ENCODE measurements at places on chromosomes 1 and 21.

DNA sequence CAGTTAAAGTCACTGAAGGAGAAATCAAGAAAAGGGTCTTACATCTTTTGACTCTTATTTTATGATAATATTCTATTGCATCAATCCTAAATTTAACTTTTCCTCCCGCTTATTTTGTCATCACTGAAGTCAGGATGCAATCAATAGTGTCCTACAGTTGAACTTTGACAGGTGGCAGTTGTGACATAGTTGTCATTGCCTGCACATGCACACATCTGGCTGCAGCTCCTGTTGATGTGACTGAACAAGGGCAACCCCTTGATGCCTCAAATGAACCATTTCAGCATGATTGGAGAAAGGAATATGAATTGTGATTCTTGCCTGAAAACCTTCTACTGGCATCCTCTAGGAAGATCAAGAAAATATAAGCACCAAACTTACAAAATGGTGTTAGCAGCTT, 157.7 kb downstream of the NTNG1 start:
- no peak for DNase-seq

DNA sequence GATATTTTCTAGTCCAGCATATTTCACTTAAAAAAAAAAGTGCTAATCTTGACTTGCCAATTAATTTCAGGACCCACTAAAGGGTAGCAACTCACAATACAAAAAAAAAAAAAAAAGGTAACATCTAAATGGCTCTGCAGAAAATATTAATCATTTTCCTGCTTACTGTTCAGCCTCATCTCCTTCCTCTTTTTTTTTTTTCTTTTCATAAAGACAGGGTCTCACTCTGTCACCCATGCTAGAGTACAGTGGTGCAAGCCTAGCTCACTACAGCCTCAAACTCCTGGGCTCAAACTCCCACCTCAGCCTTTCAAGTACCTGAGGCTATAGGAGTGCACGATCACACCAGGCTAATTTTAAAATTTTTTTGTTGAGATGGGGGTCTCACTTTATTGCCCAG, 30.4 kb downstream of the TTC13 start:
- no peak for DNase-seq

- no peak for DNase-seq
Observed at GRCh38 chr1:68221001-68221979, 11.0 kb downstream of the WLS start.

GRCh38 chr1:36236302-36236701, 12.1 kb downstream of the THRAP3 start:
- DNase-seq = no peak

DNA sequence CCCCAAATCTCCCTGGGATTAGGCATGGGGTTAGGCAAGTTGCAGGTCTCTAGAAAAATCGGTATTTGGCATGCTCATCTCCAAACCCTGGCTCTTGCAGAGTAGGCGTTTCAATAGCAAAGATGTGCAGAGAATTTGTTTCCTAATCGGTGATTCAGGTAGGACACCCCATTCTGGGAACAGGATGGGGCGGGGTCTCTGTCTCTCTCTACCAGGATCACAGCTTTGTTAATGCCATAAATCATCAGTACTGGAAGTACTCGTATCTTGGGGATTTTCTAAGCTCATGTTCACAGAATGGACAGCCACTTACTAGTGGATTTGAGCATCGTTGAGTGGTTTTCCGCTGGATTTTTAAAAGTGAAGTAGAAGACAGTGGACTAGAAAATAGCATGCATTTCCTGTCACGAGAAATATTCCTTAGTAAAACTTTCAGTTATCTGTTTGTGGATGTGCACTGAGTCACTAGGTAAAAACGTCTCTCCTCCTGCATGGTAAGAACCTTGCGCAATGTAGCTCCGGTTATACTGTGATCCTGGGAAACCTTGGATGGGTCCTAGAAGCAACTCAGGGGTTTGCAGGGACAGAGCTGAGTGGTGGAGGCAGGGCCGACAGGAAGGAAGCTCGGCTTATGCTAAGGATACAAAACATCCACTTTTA, 5.1 kb downstream of the TMEM51 start:
- DNase-seq = no peak

- DNase-seq = no peak
Observed at GRCh38 chr1:2215329-2215728, 12.8 kb upstream of the SKI start.

GRCh38 chr1:241776911-241777310, 71.1 kb upstream of the EXO1 start:
- no peak for DNase-seq

DNA sequence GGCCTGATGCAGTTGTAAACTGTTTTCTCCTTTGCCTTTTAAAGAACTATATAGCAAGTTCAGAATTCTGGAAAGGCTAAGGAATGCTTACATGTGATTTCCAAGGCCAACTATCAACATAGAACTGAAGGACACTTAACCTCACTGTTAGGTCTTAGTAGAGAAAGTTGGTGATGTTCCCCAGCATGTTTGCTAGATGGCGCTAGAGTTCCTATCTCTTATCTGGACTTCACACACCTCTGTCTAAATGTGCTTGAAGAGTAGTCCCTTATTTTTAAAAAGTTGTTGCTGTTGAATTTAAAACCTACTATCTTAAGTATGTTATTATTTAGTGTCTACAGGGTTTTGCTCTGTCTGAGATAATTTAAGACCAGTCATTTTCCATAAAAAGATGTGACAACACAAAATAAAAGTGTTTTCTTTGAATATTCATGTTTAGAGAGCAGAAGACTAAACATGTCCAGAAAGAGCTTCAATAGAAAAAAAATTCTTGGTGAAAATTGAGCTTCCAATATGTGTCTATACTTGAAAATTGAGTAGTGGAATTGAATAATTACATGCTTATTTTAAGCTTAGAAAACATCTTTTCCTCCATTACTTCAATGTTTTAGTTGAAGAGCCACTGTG, 237.3 kb downstream of the S1PR1 start:
- DNase-seq = no peak

- peak; percentile 93 for DNase-seq
Observed at GRCh38 chr1:156090840-156091188, 8.5 kb upstream of the MEX3A start.

GRCh38 chr21:41425954-41426675, at the start of gene MX1:
Gene MX1 (plus strand): TSS chr21:41426239. CDS start chr21:41432071, 5,832 bp downstream.
- DNase-seq = peak; percentile 87

GRCh38 chr1:28170001-28170596, 6.4 kb downstream of the PTAFR start:
- DNase-seq = no peak

- no peak for DNase-seq
Observed at GRCh38 chr1:25197235-25197975, 34.9 kb downstream of the SYF2 start.

DNA sequence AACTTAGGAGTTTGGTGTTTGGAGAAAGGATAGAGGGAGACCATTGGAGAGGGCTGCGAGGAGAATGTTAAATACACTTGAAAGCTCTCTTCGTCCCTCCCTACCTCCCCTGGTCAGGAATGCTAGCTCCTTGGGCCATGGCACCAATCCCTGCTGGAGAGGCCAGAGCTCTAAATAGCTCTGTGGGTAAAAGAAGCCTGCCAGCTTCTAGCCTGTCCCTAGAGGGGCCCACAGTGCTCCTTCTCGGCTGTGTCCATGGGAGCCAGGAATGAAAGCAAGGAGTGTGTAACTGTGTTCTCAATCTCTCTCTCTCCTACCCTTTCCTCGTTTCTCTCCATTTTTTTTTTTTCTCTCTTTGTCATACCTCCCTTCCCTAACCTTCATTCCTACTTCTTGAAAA, at the start of gene CCDC190:
CCDC190 (minus strand) TSS at position 75 of the 400 bp plus-strand sequence. CDS start 1,529 bp downstream, outside the sequence.
- no peak for DNase-seq

- no peak for DNase-seq
Observed at GRCh38 chr1:183080406-183080805, 57.2 kb downstream of the LAMC1 start.

- DNase-seq = no peak
Observed at GRCh38 chr1:182041615-182042014, 19.9 kb downstream of the ZNF648 start.

GRCh38 chr1:107559881-107560280, 405.1 kb downstream of the VAV3 start:
- no peak for DNase-seq

- DNase-seq = no peak
Observed at GRCh38 chr1:153760440-153760839, 14.8 kb upstream of the SLC27A3 start.

- DNase-seq = no peak
Observed at GRCh38 chr1:167668108-167668507, 38.1 kb downstream of the RCSD1 start.

DNA sequence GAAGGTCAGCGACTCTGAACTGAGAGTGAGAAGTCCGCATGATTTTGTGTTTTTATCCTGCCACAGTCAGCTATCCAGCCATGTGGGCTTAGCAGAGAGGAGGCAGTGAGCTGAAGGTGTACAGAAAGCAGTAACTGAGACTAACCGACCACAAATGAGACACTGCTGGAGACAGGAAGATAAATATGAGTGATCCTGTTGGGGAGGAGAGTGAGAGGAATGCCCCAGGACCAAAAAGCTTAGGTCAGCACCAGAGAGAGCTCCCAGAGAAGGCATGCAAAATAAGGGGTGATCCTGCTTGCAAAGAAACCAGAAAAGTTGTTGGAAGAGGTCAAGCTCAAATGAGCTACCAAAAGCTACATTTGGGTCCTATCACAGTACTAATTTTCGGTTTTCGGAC, 63.7 kb downstream of the HLCS start:
- no peak for DNase-seq

DNA sequence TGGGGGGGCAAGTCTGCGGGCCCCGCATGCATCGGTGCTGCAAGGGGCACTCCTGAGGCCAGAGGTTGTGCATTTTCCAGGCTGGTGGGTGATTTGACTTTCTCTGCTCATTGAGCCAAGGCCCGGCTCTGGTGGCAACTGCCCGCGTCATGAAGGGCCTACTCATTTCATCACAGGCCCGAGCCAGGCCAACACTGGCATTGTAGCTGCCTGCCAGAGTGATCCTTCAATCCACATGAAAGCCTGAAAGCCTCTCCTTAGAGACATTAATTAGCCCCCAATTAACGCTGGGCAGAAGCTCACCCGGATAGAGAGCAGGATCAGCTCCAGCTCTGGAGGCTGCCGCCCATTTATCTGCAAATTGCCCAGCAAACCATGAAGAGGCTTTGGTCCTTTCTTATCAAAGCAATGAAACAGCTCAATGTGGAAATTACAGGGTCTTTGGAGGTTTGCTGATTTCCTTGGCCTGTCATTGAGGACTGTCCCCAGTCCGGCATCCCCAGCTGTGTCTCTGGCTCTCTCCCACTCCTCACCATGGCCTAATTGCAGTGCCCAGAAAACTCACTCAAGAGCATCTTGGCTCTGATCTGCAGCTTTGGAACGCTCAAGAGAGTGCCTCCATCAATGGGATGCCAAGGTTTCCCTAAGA, 50.4 kb upstream of the STUM start:
- no peak for DNase-seq

GRCh38 chr1:182855911-182856310, 16.8 kb downstream of the DHX9 start:
- no peak for DNase-seq

DNA sequence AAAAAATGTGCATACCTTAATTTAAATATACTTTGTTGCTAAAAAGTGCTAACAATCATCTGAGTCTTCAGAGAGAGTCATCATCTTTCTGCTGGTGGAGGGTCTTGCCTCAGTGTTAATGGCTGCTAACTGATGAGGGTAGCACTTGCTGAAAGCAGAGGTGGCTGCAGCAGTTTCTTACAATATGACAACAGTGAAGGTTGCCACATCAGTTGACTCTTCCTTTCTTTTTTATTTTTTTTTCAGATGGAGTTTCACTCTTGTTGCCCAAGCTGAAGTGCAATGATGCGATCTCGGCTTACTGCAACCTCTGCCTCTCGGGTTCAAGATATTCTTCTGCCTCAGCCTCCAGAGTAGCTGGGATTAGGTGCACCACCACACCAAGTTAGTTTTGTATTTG, 2.6 kb upstream of the CFAP45 start:
- no peak for DNase-seq

GRCh38 chr1:179781962-179782361, 38.9 kb downstream of the FAM163A start:
- DNase-seq = no peak

DNA sequence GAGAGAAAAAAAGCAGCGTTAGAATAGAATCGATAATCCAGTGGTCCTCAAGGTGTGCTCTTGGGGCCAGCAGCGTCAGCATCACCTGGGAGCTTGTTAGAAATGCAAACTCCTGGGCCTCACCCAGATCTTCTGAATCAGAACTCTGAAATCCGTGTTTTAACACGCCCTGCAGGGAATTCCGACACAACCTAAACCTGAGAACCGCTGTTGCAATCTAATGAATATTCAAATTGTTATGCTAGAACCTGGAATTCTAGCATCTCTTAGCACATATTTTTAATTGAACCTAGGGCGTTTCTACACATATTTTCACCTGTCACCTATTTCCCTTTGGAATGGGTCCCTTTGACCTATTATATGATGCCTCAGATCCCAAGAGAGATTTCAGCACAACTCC, 175.7 kb downstream of the PSMG1 start:
- no peak for DNase-seq

DNA sequence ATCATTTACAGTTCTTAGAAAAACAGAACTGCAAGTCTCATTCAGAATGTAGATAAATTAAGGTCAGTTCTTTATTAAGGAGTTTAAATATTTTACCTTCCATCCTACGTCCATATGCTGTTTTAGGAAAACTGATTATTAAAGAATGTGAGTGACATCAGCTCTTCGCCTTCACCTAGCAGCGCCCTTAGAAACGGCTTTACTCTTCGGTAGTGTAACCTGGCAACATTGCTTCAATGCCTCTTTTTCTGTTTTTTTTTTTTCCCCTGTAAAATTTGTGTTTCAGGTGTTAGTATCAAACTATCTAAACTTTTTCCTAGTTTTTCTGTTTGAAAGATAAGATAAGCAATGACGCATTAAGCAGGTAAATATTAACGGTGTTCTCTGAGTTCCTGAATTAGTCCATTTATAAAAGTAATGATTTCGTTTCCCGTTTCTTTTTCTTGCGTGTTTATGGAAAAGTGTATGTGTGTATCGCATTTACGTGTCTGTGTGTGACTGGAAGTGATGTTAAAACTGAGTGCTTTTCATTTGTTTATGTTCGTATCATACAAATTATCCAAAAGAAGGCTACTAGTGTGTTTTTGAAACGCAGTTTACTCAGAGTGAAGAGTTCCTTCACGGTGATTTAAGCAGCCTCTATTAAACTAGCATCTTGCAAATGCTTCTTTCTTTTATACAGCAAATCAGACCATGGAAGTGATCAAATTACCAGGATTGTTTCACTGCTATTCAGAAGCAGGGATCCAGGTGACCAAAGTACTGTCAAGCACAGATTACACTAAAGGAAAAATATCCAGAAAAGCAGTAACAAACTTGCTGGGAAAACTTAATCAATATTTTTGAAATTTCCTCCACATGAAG, 139.0 kb downstream of the SDCCAG8 start:
- no peak for DNase-seq

- DNase-seq = no peak
Observed at GRCh38 chr1:226202246-226202645, 15.7 kb upstream of the ACBD3 start.

DNA sequence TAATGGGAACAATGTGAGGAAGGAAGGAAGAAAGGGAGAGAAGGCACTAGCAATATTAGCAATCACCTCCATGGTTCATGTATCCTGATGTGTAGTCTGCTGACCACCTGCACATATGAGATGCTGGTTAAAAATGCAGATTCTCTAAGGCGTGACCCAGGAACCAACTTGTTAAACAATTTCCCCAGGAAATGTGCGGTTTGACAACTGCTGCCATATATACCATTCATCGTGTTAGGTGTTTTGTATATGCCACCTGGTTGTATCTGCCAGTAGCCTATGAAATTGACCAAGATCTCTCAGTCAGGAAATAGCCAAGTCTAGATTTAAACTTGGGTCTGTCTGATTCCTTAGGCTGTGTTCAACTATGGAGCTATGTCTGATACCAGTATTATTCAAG, 4.1 kb downstream of the SEMA4A start:
- DNase-seq = no peak

Measured in stimulated activated CD4-positive, alpha-beta T cell treated with anti-CD3 and anti-CD28 coated beads, Interleukin-15, amount 100 ng/mL, for 24 hours (primary cell).